Left renal cortex interstitium (tissue), 4 donors: ENCODE measurements at places on chromosomes 3 and 15. TPM values are rescaled to one million over a fixed set of nuclear protein-coding genes. Genes with fewer than 3 reads are reported as not detected.

DNA sequence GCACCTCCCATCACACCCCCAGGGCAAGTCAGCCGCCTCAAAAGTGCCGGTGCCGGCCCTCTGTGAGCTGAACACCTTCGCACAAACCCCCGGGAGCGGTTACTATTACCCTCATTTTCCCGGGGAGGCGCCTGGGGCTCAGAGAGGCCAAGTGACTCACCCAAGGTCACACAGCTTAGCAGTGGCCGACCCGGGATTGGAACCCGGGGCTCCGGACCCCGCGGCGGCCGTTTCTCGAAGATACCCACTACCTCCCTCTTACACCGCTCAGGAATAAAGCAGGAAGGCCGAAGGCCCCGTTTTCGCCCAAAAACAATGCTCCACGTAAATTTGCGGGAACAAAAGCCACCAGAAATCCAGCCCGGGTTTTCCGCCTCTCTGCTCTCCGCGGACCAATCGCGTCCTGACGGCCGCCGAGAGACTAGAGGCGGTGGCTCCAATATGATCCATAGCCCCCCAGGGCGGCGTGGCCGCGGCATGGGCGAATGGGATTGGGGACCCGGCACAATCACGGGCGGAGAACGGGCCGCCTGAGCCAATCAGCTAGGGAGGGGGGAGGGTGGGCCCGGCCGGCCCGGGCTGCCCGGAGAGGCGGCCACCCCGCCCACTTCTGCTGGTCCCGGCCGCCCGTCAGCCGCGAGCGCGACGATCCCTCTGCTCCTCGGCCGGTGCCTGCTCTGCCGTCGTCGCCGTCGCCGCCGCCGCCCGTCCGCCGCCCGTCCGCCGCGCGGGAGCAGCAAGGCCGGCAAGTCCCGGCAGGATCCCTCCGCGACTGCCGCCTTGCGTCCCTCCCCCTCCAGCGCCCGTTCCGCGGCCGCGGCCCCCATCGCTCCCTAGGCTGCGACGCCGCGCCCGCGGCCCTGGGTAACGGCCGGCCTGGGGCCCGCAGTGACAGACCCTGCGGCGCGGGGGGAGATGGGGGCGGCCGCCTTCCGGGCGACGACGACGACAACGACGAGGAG lies 177.0 kb downstream of the OR4M2 start:
- no peak for DNase-seq

DNA sequence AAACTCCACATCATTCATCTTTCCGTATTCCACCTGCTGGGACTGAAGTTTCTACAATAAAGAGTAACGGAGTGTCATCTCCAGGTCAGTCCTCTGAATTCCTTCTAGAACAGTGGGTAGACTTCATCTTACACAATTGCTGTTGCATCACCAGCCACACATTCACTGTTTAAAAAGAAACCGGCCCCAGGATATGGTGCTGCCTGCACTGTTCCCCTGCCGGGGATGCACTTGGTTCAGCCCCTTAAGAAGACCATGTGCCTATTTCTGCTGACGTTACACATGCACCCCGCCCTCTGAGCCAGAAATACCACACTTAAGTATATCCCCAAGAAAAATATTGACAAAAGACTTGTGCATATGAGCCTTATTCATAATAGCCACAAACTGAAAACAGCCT lies 233.4 kb downstream of the FEZF2 start:
- no peak for DNase-seq

DNA sequence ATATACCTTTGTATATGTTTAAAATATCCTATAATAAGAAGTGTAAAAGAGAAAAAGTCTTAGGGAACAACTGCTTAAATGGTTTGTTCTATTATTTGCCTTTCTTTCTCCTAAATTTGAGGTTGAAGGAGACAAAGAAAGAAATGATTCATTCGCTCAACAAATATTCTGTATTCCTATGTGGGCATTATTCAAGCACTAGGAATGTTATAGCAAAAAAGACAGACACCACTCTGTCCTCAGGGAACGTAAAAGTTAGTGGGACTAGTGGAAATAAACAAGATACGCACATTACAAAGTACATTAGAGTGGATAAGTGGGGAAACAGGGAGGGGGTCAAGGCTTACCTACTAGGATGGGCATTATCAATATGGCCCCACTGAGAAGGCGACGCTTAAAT lies 332.2 kb downstream of the LPP start:
- no peak for DNase-seq

- DNase-seq, result peak; percentile 33
These were observed 9.2 kb downstream of the TMPRSS7 start for GRCh38 chr3:112043621-112044201.

DNA sequence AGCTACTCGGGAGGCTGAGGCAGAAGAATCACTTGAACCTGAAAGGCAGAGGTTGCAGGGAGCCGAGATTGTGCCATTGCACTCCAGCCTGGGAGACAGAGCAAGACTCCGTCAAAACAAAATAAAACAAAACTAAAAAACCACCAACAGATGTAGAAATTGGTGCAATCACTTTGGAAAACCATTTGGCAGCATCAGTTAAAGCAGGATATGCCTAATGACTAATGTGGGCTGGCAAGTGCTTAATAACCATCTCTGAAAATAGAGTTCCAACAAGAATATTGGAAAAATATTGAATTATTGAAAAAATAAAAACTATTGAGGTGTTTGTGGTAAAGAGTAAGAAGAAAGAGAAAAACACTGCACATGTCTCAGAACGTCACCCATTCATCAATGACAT lies 16.1 kb upstream of the RTP3 start:
- DNase-seq, result no peak

GRCh38 chr3:100335434-100335833 lies 877 bp downstream of the NIT2 start:
- DNase-seq, result no peak

- DNase-seq, result no peak
These were observed 245.2 kb downstream of the EFHB start for GRCh38 chr3:19688767-19689166.

- DNase-seq, result no peak
These were observed 4.0 kb downstream of the NT5DC2 start for GRCh38 chr3:52529376-52530333.

- no peak for DNase-seq
These were observed 10.2 kb downstream of the GAP43 start for GRCh38 chr3:115633467-115633866.

DNA sequence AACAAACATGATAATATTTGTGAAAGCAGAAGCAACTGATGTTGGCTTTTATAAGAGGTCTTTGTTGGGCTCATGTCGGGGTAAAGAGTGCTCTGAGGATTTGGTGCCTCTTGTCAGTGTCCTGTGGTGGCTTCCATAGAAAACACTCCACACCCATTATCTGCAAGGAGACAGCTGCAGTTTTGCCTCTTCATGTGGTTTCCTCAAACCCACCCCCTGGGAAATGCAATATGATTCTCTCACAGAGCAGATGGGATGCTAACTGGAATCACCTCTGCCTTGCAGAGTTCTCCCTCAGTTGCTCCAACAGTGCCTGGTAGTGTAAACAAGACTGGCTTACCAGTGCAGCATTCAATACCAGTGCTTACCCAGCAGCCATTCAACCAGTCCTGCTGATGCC lies 771.4 kb upstream of the CFAP20DC start:
- DNase-seq, result no peak

The AEN gene
- 6.0 TPM for polyA plus RNA-seq

The IQCH gene
- polyA plus RNA-seq, result 8.6 TPM

The CTXND1 gene
- 12.3 TPM for polyA plus RNA-seq

The ANKRD34C gene
- polyA plus RNA-seq, result 0.06 TPM

The TLR9 gene
- 0.18 TPM for polyA plus RNA-seq
